Activated CD4-positive, alpha-beta T cell treated with anti-CD3 and anti-CD28 coated beads for 24 hours (primary cell): ENCODE measurements at places on chromosomes 4 and X.

GRCh38 chrX:71604141-71604540, 14.2 kb downstream of the CXCR3 start:
- no peak for DNase-seq

DNA sequence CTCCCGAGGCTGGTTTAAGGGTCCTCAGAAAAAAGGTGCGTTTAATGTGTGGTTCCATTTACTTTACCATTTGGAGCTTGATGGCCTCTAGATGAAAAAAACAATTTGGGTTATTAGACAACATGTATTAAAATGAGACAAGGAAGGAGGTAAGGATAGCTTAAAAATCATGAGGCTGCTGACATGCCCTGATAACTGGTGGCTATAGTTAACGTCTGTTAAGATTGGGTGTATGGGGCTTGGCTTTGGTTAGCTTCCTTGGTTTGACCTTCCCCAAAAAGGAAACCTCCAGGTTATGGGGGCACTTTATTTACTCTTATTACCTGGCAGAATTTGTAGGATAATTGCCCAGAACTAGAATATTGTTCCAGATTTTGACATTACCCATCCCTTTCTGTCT, 51.5 kb downstream of the HMGB2 start:
- DNase-seq = no peak

- DNase-seq = no peak
These were observed 6.0 kb downstream of the AP1S2 start for GRCh38 chrX:15848576-15848975.

GRCh38 chr4:176709417-176709816, 83.3 kb downstream of the VEGFC start:
- DNase-seq = no peak

- DNase-seq = no peak
These were observed 101.4 kb upstream of the FAT1 start for GRCh38 chr4:186825069-186825468.
